ENCODE measurements at places on chromosomes 7 and 10. TPM values are rescaled to one million over a fixed set of nuclear protein-coding genes. Genes with fewer than 3 reads are reported as not detected.

DNA sequence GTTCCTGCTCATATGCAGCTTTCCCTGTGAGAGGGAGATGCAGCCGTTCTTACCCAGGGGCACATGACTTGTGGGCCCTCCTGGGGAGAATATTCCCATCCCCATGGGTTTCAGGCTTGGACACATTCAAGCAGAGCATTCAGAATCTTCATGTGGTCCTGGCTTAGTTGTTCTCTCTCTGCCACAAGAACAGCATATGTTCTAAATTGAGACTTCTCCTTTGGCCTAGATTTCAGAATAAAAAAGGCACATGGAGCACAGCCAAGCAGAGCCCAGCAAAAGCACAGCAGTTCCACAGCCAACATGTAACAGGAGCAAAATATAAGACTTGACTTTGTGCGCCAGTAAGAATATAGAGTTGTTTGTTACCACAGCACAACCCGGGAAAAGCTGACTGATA is 306.4 kb upstream of the MYO3A start:
- no peaks in the 10 kb centered on the region for H3K36me3 ChIP-seq
- H3K4me1 ChIP-seq = no peaks in the 10 kb centered on the region
- no peaks in the 10 kb centered on the region for H3K27me3 ChIP-seq
- no peak for DNase-seq

HOXA5 gene
- total RNA-seq = not detected

GRCh38 chr10:33421789-33422462 is 87.5 kb upstream of the NRP1 start:
- no peaks in the 10 kb centered on the region for H3K36me3 ChIP-seq
- peaks cover 14% of the 10 kb centered on the region for H3K4me1 ChIP-seq
- peak; percentile 96 for DNase-seq

VWA2 gene
- 0.25 TPM for total RNA-seq

DNA sequence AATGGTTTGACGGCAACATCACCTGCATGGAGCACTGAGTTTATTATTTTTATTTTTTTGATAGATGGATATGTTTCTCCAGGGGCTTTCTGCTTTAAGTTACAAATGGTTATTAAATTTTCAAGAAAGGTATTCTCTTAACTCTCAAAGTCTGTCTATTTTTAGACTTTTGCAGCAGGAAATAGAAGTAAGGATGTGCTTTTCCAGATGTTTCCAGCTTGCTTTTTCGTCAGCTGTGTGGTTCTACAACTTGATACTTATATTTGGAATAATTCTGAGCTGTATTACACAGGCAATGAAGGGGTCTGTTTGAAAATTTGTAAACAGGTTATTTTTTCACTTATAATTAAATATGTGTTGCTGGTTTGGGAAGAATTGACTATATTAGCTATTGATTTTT is 69.0 kb downstream of the CACNB2 start:
- DNase-seq = no peak
- no peaks in the 10 kb centered on the region for H3K4me1 ChIP-seq
- no peak overlapping the region for H3K4me3 ChIP-seq

DNA sequence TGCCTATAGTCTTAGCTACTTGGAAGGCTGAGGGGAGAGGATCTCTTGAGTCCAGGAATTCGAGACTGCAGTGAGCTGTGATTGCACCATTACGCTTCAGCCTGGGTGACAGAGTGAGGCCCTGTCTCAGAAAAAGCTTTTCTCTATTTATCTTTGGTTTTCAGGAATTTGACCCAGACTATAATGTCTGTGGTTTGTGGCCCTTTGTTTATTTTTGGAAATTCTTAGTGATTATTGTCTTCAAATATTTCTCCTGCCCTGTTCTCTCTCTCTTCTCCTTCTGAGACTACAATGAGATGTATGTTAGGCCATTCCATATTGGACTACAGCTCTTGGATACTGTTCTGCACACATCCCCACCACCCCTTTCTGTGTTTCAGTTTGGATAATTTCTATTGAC is 4.7 kb downstream of the MUC12 start:
- peak; percentile 31 for DNase-seq
- H3K27me3 ChIP-seq = peaks cover 16% of the 10 kb centered on the region
- H3K27ac ChIP-seq = no peak overlapping the region
- H3K36me3 ChIP-seq = no peaks in the 10 kb centered on the region

GRCh38 chr7:4769761-4770160 is 5.7 kb upstream of the AP5Z1 start:
- H3K27me3 ChIP-seq = no peaks in the 10 kb centered on the region
- peak; percentile 29 for DNase-seq
- H3K4me3 ChIP-seq = no peak overlapping the region
- H3K27ac ChIP-seq = no peak overlapping the region
- peaks cover 5% of the 10 kb centered on the region for H3K4me1 ChIP-seq

GRCh38 chr10:84599254-84599653 is 270.9 kb downstream of the CCSER2 start:
- no peak overlapping the region for H3K27ac ChIP-seq
- DNase-seq = no peak
- H3K27me3 ChIP-seq = no peaks in the 10 kb centered on the region
- no peaks in the 10 kb centered on the region for H3K36me3 ChIP-seq
- H3K4me3 ChIP-seq = no peak overlapping the region
- H3K4me1 ChIP-seq = no peaks in the 10 kb centered on the region

GRCh38 chr7:94301024-94301586 is 93.6 kb upstream of the COL1A2 start:
- H3K27me3 ChIP-seq = no peaks in the 10 kb centered on the region
- peak overlapping the region; percentile 100 for H3K27ac ChIP-seq

DNA sequence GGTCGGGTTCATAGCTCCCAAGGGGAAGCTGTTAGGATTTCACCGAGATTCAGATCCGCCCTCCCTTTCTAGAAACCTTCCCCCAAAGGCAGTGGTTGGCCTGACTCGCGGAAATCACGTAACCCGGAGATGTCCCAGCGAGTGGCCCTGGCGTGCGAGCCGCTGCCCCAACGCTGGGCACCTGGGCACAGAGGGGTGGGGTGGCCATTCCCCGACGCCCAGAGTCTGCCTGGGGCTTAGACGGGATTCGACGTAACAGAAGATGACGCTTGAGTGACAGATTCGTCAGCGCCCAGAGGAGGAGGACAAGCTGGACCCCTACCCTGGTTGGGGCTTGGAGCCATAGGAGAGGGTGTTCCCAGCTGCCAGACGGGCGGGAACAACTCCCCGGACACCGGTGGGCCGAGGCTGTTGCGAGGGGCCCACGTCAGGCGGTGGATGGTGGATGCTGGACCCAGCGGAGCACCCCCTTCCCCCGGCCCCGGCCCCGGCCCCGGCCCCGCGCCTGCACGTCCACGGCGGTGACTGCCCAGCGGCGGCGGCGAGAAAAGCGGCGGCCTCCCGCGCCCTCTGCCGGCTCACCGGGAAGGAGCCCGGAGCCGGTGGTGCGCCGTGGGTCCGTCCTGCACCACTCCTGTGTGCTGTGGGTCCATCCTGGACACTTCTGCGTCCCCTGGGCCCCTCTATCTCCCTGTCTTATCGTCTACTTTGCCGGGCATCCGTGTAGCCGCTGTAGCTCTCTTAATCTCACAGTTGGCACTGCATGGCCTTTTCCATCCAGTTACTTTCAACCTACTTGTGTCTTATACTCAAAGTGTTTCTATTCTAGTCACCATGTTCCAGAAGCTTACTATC is 35.4 kb upstream of the KNDC1 start:
- DNase-seq = no peak
- H3K27ac ChIP-seq = no peak overlapping the region
- H3K4me1 ChIP-seq = no peaks in the 10 kb centered on the region
- H3K36me3 ChIP-seq = no peaks in the 10 kb centered on the region
- no peaks in the 10 kb centered on the region for H3K27me3 ChIP-seq
- H3K4me3 ChIP-seq = no peak overlapping the region

RPEL1 gene
- total RNA-seq = not detected

GRCh38 chr7:77335581-77335980 is 80.6 kb downstream of the GSAP start:
- H3K4me3 ChIP-seq = no peak overlapping the region
- peaks cover 3% of the 10 kb centered on the region for H3K4me1 ChIP-seq
- no peaks in the 10 kb centered on the region for H3K27me3 ChIP-seq
- no peak for DNase-seq
- H3K36me3 ChIP-seq = no peaks in the 10 kb centered on the region

ANK3 gene
- total RNA-seq = 21.1 TPM

DNA sequence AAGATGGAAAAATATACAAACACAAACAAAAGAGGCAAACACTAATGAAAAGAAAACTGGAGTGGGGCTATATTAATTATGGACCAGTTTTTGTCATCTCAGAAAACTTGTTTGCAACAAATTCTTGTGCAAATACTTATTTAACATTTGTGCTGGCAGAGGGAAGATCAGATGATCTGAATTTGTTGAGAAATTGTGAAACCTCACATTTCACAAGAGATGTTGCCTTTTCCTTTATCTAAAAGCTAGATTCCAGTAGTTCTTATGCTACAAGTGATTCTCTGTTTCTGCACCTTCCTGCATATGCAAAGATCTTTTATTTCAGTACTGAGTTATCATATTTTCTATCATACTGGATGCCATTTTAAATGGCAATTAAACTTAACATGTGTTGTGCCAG is 320.7 kb downstream of the SUGCT start:
- H3K27me3 ChIP-seq = no peaks in the 10 kb centered on the region
- DNase-seq = no peak
- no peak overlapping the region for H3K4me3 ChIP-seq
- H3K36me3 ChIP-seq = no peaks in the 10 kb centered on the region

Data from astrocyte (in vitro differentiated cells and primary cell).